ENCODE measurements at places on chromosomes 16 and 17. TPM values are rescaled to one million over a fixed set of nuclear protein-coding genes. Genes with fewer than 3 reads are reported as not detected.

SLC13A2 gene
- 1.2 TPM for total RNA-seq

PIK3R5 gene
- 0.12 TPM for total RNA-seq

CFAP119 gene
- 1.3 TPM for total RNA-seq

OTOP3 gene
- 0.43 TPM for total RNA-seq

KCNJ18 gene
- not detected for total RNA-seq

GPS1 gene
- total RNA-seq: 124 TPM

ELMO3 gene
- total RNA-seq: 18.7 TPM

GP1BA gene
- total RNA-seq: not detected

PDILT gene
- not detected for total RNA-seq

CACNG3 gene
- not detected for total RNA-seq

TEFM gene
- total RNA-seq: 18.3 TPM

PLD6 gene
- total RNA-seq: 0.24 TPM

CBFA2T3 gene
- total RNA-seq: 0.07 TPM

SLFN5 gene
- total RNA-seq: 9.5 TPM

SDR42E2 gene
- total RNA-seq: not detected

LITAF gene
- total RNA-seq: 65.6 TPM

TP53TG3C gene
- not detected for total RNA-seq

CLEC18C gene
- not detected for total RNA-seq

SCGB1C2 gene
- total RNA-seq: not detected

NMRAL1 gene
- 42.7 TPM for total RNA-seq

PTX4 gene
- not detected for total RNA-seq

KRTAP4-9 gene
- not detected for total RNA-seq

C16orf54 gene
- total RNA-seq: not detected

SULT1A4 gene
- total RNA-seq: 33.3 TPM

ADAP2 gene
- total RNA-seq: 1.5 TPM

Measured in hepatocyte (in vitro differentiated cells).